ENCODE measurements at places on chromosomes 7 and 10. TPM values are rescaled to one million over a fixed set of nuclear protein-coding genes. Genes with fewer than 3 reads are reported as not detected.

Gene NPY4R2
- polyA plus RNA-seq: not detected

Gene RARRES2
- not detected for polyA plus RNA-seq

Gene SGPL1
- polyA plus RNA-seq: 16.8 TPM

GRCh38 chr7:32868116-32868515 lies 23.4 kb downstream of the KBTBD2 start:
- no peak for DNase-seq

- DNase-seq: no peak
These were observed 131.8 kb downstream of the SEMA3E start for GRCh38 chr7:83517035-83517700.

- no peak for DNase-seq
These were observed 9.3 kb downstream of the LIPA start for GRCh38 chr10:89242345-89242684.

- no peak for DNase-seq
These were observed 315.8 kb upstream of the TPK1 start for GRCh38 chr7:145151676-145152075.

DNA sequence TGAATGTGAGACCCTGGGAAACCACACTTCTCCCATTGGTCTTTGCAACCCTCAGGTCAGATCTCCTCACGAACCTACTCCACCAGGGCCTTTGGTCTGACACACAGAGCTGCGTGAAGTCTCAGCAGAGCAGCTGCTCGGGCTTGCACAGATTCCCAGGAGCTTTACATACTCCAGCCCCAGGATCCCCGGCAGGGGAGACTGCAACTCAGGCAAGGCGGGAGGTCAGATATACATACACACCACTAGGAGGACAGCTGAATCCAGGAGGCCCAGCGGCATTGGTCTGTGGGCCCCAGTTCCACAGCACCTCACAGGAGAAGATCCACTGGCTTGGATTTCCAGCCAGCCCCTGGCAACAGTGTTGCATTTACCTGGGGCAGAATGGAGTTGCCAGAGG lies 239.2 kb downstream of the GPAM start:
- DNase-seq: no peak

DNA sequence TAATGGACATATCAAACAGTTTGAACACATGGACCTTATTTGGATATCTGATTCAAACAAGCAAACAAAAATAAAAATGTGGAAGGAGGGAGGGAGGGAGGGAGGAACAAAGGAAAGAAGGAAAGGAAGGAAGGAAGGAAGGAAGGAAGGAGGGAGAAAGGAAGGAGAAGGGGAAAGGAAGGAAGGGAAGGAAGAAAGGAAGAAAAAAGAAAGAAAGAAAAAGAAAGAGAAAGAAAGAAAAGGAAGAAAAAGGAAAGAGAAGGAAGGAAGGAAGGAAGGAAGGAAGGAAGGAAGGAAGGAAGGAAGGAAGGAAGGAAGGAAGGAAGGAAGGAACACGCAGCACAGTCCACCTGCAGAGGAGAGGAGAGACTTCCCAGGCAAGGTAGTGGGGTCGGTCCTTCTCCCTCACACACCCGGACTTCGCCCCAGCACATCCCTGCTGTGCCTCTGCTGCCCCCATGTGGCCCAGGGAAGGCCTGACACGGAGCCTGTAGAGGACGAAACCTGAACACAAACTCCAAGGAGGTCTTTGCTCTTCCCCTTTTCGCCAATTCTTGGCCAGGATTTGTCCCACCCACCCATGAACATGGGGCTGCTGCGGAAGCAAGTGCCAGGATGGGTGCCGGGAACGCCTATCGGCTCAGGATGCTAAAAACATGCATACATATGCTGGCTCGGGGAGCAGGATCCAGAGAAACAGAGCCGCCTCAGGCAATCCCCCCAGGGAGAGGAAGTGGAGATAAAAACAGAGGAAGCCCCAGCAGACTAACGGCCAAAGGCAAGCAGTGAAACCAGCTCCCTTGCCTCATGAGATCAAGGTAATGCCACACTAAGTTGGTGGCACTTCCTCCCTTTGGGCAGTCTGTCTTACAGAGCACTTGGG lies 52.3 kb upstream of the DGKI start:
- peak; percentile 73 for DNase-seq

DNA sequence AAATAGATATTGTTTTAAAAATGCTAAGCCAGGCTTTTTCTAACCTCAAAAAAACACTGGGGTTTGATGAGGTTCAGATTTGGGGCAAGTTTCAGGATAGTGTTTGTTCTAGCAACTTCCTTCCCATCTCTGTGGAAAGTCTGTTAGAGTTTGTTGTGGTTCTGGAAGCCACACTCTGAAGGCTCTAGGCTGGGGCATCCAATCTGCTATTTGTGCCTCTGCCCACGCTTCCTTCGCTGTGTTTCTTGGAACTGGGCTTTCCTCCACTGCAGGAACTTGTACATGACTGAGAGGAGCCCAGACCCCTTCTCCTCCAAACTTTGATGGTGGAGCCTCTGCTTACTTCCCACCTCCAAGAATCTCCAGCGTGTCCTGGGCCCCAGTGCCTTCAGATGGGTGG lies 108.5 kb upstream of the SLC25A13 start:
- no peak for DNase-seq

DNA sequence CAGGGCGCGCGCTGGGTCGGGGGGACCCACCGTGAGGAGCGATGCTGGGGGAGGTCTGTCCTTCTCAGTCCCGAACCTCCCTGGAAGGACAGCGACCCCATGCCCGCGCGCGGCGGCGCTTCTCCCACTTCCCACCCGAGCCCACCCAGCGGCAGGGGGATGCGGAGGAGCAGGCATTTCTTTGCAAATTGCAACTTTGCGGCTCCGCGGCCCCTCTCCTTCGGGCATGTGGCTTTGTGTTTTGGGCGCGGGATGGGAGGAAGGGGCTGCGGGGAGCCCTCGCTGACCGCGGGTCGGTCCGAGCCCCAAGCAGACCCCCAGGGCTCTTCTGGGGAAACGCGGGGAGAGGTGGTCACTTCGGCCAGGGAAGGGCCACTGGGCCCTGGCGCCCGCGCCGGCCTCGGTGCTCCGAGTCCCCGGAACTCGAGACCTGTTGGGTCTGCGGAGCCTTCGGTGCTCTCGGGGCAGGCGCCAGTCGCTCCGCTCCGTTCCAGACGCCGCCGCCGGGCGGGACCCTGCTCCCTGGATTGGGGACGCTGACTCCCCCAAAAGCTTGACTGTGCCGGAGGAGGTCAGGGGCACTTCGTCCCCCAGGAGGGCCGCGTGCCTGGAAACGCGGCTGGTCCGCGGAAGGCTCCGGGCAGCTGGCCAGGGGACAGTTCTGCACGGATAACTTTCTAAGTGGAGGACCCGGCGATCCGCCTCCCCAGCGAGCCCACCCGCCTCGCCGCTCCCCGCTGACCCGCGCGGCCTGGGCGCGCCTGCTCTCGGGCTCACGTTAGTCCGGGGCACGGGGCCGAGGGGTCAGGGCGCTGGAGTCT lies 164.2 kb upstream of the DPP6 start:
- DNase-seq: no peak

- no peak for DNase-seq
These were observed 17.6 kb upstream of the C10orf105 start for GRCh38 chr10:71737001-71737833.

DNA sequence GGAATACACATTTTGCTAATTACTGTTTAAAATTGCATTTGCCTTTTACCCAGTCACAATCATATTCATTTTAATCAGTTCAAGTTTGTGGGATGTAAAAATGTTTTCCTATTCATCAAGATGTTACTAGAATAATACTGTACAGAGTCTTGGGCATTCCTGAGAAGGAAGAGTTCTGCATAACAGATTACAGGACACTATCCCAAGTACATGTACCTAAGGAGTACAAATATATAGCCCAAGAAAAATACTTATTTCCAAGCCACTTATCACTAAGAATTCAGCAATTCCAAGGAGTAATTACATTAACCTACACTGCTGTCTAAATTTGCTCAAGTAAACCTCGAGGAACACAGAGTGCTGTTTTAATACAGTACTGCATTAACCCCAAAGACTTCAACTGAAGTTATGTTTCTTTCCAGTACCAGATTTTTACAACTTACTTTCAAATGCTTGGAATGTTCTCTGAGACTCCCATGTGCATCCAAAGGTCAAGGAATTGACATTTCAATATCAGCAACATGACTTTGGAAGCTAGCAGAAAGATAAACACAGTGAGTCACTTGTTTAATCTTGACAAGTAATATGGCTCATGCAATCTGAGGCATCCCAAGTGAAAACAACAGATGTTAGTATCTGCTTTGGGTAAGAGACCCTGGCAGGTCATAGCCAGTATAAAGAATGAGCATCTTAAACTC lies 125.4 kb upstream of the BET1 start:
- DNase-seq: no peak
